Aorta (tissue), 5 donors: ENCODE measurements at places on chromosomes 4 and X. TPM values are rescaled to one million over a fixed set of nuclear protein-coding genes. Genes with fewer than 3 reads are reported as not detected.
A peak's percentile ranks its signal among the peaks of the same experiment; 100 is the strongest.

ZNF595 gene
- total RNA-seq, result 23.7 TPM

DNA sequence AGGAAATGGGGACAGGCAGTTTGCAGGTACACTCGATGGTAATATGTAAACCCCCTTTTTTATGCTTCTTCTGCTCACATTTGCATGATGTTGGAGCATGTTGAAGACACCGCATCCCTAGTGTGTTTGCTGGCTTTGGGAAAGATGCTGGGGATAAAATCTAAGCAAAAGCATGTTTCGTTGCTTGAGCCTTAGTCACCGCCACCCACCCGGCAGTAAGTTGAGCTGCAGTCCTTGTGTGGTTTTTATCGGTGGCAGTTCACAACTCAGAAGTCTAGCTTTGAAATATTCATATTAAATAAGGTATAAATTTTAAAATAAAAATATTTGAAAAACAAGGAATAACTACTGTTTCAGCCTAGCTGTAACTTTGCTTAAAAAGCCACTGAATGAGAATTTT, 21.7 kb upstream of the MND1 start:
- no peak for DNase-seq

GRCh38 chrX:120429776-120430540, 39.1 kb downstream of the LAMP2 start:
- no peak for DNase-seq

DNA sequence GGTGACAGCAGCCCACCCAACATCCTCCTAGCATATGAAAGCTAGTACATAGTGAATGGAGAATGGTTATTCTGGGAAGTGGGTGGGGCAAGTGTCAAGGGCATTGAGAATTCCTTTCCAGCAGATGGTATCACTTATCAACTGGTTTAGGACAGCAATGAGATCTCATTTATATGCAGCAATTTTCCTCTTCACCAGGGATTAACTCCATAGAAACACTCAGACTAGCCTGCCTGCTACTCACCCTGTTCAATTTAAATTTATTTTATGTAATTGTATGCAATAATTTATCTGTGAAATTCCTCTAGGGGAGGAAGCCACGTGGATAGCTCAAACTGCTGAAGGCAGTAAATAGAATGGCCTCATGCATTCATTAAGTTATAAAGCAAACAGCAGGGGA, 101.6 kb upstream of the MID1IP1 start:
- no peak for DNase-seq

STAP1 gene
- 0.33 TPM for total RNA-seq

GRCh38 chr4:72348701-72349100, 220.3 kb downstream of the ADAMTS3 start:
- no peak for DNase-seq

DNA sequence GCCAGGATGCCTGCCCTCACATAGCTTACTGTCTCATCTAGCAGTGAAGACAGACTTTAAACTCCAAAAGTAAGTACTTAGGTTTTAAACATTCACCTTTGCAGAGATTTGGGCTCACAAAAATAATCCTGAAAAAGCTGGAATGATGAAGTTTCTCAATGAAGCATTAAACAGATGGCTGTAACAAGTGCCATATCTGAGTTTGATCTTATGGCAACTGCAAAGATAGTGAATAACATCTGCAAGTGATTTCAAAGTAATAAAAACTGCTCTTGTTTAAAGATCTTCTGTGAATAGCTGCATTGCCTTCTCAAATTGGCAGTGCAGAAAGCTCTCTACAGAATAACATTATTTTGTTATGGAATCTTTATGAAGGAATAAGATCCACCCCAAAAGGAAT, 271.2 kb upstream of the SMIM31 start:
- no peak for DNase-seq

DNA sequence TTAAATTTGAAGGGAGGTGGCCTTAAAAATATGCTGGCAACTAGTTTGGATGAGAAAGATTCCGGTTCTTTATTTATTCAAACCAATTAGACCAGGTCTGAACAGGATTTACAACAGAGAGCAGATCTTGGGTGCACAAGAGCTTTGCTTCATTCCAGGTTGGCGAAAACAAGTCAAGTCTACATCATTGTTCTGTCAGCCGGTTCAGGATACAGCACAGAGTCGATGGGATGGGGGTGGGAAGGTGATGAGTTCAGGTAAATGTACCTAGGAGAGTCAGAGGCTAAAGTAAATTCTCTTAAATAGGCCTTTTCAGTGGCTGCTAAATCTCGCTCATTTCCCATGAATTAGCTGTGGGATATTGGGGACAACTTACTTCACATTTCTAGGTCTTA, 882 bp upstream of the STIM2 start:
- DNase-seq, result no peak

DNA sequence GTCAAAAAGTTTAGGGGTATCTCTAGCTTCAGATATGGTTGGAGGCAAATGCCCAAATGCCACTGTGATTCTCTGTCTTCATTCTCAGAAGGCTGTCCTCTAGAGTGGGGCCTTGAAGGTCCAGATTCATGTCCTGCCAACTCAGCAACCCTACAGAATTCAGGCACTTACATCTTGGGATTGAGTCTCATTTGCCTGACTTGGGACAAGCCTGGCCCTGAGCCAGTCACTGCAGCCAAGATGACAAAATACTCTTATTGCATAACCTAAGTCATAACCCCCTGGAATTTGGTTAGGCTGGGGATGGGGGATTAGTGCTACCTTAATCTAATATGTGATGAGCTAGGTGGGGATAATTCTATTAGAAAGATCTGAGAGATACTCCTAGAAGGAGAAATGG, 100.5 kb downstream of the AREG start:
- no peak for DNase-seq

GRCh38 chr4:139146926-139147629, 29.9 kb downstream of the ELF2 start:
- DNase-seq, result no peak

DNA sequence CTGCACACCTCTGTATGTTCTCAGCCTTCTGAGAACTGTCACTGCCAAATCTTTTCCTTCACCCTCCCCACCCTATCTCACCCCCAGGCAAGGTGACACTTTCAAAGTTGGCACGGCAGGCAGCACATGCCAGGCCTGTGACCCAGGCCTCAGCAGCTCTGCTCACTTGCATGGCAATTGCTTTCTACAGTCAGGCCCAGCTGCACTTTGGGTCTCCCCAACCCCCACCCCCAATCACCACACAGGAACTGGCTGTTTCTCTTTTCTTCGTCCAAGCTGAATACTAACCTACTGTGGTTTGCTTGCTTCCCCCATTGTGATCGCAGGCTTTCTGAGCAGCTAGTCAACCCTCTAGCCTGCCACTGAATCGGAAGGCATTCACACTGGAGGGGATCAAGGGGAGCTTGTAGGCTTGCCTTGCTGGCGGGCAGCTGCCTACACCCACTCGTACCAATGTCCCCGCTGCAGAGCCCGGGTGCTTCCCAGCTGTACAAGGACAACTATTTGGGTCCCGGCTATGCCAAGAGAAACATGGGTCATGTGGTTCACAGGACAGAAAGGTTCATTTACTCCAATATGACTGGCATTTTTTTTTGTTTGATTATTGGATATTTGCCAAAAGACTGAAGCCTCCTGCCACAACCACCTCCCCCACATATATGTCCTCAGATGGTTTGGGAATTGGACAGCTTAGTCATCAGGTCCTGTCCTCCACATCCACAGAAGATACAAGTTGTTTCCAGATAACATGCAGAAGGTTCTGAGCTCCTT, 28.1 kb downstream of the SLC25A43 start:
- DNase-seq, result no peak

- no peak for DNase-seq
Observed at GRCh38 chrX:96052078-96052477, 632.6 kb upstream of the DIAPH2 start.

TMPRSS11B gene
- not detected for total RNA-seq

LGI2 gene
- total RNA-seq, result 10.3 TPM

GRCh38 chr4:18568600-18568999, 547.0 kb upstream of the LCORL start:
- DNase-seq, result no peak

SLC38A5 gene
- total RNA-seq, result 13.2 TPM

SATL1 gene
- not detected for total RNA-seq

- no peak for DNase-seq
Observed at GRCh38 chrX:118566359-118566758, 70.7 kb downstream of the DOCK11 start.

DNA sequence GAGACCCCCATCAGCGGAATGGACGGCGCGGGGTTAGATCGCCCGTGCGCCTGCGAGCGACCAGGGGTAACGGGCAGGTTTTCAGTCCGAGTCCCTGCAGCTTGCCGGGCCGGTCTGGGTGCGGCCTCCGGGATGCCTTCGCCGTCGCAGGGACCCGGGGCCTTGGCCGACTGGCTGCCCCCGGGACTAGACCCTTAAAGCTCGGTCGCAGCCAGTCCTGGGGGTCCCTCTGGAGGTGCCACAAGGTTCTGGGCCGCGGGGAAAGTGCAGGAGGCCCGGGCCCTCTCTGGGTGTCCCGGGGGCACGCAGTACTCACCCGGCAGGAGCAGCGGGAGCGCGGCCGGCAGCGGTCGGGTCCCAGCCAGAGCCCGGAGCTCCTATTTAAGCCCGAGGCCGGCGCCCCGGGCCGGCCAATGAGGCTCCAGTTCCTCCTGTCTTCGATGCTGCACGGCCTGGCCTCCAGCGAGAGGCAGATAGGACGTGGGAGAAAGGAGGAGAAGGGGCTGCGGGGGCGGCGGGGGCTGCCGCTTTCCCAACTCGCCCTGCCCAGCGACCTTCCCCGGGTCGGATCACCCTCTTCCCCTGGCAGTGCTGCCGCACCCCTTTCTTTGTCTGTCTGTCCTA, at the start of gene SPON2:
SPON2 (minus strand) TSS at position 356 of the 624 bp plus-strand sequence.
- DNase-seq, result peak; percentile 78

- DNase-seq, result no peak
Observed at GRCh38 chr4:35229021-35229420, 1015.3 kb downstream of the ARAP2 start.

SCML2 gene
- total RNA-seq, result 1.5 TPM

METTL14 gene
- total RNA-seq, result 43.6 TPM

- DNase-seq, result peak; percentile 85
Observed at GRCh38 chr4:61200187-61200915, at the start of gene ADGRL3. Gene ADGRL3 (plus strand): TSS chr4:61200326.

- DNase-seq, result no peak
Observed at GRCh38 chr4:118989098-118990080, 100.7 kb downstream of the SYNPO2 start.

TLR10 gene
- 1.1 TPM for total RNA-seq

DNA sequence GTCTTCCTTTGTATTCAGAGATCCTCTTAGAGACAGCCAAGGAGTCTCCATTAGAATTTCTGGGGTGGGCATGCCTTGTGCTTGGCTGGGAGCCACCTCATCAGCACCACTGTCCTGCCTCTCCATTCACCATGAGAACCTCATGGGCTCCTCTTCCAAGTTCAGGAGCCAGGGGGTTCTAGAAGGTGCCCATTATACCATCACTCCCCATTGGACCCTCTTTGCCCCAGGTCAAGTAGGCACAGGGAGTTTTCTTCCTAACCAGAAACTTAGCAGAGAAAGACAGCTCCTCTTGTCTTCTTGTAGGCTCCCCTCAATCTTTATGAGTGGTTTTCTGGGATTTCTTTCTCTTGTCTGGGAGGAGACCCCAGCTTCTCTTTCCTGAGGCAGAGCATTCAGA, 31.1 kb downstream of the ASMT start:
- DNase-seq, result no peak

GAGE13 gene
- not detected for total RNA-seq

DNA sequence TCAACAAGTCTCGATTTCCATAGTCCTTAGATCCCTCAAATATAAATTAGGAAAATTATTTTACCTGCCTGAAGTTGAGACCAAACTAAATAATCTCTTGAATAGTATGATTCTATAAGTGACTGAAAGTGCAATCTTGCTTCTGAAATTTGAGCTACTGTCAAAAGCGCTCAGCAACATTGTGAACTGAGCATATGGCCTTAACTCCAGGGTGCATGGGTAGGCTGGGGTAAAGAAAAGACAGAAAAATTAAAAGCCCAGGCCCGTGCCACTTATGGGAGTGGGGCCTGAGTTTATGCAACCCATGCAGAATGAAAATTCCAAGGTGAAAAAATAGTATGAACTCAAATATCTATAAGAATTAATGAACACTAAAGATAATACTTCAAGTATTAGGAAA, 9.8 kb downstream of the PGRMC2 start:
- DNase-seq, result no peak

ARMCX4 gene
- total RNA-seq, result 18.9 TPM

DNA sequence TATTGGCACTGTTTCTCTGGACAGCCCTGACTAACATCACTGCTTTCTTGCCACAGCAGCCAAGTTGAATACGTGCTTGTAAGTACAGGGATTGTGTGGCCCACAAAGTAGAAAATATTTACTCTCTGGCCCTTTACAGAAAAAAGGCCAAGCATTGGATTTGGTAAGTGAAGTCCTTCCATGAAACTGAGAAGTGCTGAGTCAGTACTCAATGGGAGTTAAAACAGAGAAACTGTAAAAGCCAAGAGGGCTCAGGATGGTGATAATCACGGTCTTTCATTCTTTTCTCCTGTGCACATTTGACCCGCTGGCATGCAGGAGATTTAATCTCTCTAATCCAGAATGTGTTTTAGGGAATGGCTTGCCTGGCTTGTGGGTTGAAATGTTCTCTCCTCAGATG, 46.1 kb downstream of the TBL1X start:
- DNase-seq, result no peak

- no peak for DNase-seq
Observed at GRCh38 chr4:20095805-20096541, 155.7 kb upstream of the SLIT2 start.

JCHAIN gene
- total RNA-seq, result 8.0 TPM

DNA sequence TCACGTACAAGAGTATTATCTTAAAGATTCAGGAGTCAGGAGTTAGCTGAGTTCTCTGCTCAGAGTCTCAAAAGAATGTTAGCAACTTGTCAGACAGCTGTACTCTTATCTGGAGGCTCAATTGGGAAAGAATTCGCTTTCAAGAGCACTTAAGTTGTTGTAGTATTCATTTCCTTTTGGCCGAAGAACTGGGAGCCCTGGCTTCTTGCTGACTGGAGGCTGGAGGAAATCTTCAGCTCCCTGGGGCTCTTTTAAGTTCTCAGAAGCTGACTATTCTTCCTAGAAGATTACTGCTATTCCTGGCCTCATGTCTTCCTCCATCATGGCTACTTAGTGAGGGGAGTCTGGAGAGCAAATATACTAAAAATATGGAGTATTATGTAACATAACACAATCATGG, 587.2 kb downstream of the EPHA5 start:
- DNase-seq, result no peak

DNA sequence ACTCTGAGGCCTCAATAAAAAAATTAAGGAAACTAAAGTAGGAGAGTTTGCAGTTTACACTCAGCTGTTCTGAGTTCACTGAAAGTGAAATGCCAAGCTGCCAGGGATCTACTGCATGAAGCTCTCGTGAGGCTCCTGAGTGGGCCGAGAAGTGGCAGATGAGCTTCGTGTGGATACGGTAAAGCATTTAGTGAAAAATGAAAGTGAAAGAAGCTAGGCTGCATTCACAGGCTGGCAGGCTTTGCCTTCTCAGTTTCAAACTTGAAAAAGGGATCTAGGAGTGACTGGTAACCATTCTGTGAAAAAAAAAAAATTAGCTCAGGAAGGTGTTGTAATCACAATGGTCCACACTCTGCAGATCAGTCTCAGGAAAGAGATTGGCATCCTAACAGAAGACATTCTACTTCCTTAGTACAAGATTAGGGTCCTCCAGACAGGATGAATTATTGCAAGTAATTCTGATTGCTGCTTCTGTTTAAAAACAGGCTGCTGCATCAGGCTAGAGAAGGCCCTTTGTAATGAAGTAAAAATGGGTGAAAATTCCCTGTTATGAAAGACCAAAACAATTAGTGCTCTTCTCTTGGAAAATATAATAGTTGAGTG, 679.9 kb downstream of the RPA4 start:
- DNase-seq, result no peak

- DNase-seq, result peak; percentile 40
Observed at GRCh38 chr4:89324671-89325070, 17.1 kb upstream of the GPRIN3 start.
